ENCODE measurements at places on chromosomes 2 and 18. TPM values are rescaled to one million over a fixed set of nuclear protein-coding genes. Genes with fewer than 3 reads are reported as not detected.

DNA sequence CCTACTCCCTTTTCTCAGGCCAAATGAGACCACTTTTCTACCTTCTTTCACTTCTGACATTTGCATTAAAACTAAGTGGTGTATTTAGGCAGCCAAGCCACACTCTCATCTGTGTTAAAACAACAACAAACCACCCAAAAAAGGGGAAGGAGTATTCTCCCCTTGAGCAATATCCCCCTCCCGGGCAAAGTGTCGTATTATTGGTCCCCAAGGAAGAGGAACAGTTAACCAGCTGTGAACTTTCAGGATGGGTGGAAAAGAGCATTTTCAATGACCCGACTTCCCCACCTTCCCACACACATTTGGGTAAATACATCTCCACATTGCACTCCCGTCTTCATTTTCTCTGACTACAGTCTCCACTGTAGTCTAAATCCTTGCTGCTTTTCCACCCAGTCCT is 44.3 kb downstream of the FEZ2 start:
- H3K36me3 ChIP-seq, result peaks cover 7% of the 10 kb centered on the region
- no peak overlapping the region for H3K4me3 ChIP-seq
- H3K27ac ChIP-seq, result no peak overlapping the region
- H3K4me1 ChIP-seq, result peaks cover 16% of the 10 kb centered on the region
- H3K27me3 ChIP-seq, result no peaks in the 10 kb centered on the region
- DNase-seq, result no peak

Gene GALR1
- total RNA-seq, result not detected

- H3K36me3 ChIP-seq, result no peaks in the 10 kb centered on the region
- H3K27me3 ChIP-seq, result no peaks in the 10 kb centered on the region
- no peak overlapping the region for H3K4me3 ChIP-seq
- DNase-seq, result no peak
- no peak overlapping the region for H3K27ac ChIP-seq
Measured at GRCh38 chr18:22538426-22538825, 120.7 kb upstream of the CTAGE1 start.

DNA sequence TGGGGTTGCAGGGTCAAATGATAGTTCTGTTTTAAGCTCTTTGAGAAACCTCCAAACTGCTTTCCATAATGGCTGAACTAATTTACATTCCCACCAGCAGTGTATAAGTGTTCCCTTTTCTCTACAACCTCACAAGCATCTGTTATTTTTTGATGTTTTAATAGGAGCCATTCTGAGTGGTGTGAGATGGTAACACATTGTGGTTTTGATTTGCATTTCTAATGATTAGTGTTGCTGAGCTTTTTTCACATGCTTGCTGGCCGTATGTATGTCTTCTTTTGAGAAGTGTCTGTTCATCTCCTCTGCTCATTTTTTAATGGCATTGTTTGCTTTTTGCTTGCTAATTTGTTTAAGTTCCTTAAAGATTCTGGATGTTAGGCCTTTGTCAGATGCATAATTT is 107.7 kb downstream of the PDE11A start:
- no peaks in the 10 kb centered on the region for H3K4me1 ChIP-seq
- no peak overlapping the region for H3K27ac ChIP-seq
- no peaks in the 10 kb centered on the region for H3K36me3 ChIP-seq
- DNase-seq, result no peak

- peak overlapping the region; percentile 66 for H3K27ac ChIP-seq
- peaks cover 3% of the 10 kb centered on the region for H3K36me3 ChIP-seq
- no peaks in the 10 kb centered on the region for H3K27me3 ChIP-seq
- no peak overlapping the region for H3K4me3 ChIP-seq
- H3K4me1 ChIP-seq, result peaks cover 40% of the 10 kb centered on the region
- DNase-seq, result no peak
Measured at GRCh38 chr2:66523377-66523969, 88.5 kb downstream of the MEIS1 start.

Gene ZNF385B
- 3.0 TPM for total RNA-seq

GRCh38 chr2:227472265-227473121 is 537 bp downstream of the AGFG1 start:
- no peaks in the 10 kb centered on the region for H3K36me3 ChIP-seq
- peak overlapping the region; percentile 85 for H3K4me3 ChIP-seq
- H3K4me1 ChIP-seq, result peaks cover 8% of the 10 kb centered on the region
- DNase-seq, result peak; percentile 57

Gene REEP1
- total RNA-seq, result 14.6 TPM

DNA sequence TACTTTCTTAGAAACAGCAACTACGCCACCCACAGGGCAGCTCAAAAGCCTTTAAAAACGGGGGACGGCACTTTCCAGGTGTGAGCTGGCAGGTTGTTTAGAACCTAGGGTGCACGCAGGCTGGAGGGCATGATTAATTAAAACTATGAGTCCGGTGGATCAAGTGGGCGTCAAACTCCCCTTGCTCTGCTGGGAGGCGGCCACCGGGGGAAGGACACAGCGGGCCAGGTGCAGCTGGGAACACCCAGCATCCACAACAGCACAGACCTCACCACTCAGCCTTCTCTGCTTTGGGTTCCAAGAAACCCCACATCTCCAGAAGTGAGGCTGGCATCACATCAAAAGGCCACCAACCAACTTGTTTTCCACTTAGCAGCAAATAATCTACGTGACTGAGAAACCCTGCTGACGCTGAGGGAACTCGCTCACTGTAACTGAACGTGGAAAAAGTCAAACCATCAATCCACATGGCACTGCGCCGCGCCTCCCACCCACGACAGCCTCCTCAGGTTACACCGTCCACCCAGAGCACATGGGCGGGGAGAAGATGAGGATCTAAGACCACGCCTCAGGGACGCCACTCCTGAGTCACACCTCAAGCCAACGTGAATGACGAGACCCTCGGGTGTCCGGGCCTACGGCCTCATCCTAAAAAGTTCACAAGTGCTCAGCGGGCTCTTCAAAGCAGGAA is 118.2 kb downstream of the ZNF516 start:
- no peak overlapping the region for H3K4me3 ChIP-seq
- no peak for DNase-seq
- H3K27me3 ChIP-seq, result no peaks in the 10 kb centered on the region

GRCh38 chr18:48534364-48534763 is 4.5 kb upstream of the CTIF start:
- no peaks in the 10 kb centered on the region for H3K4me1 ChIP-seq
- H3K27me3 ChIP-seq, result no peaks in the 10 kb centered on the region
- H3K27ac ChIP-seq, result no peak overlapping the region
- H3K36me3 ChIP-seq, result no peaks in the 10 kb centered on the region
- H3K4me3 ChIP-seq, result no peak overlapping the region

DNA sequence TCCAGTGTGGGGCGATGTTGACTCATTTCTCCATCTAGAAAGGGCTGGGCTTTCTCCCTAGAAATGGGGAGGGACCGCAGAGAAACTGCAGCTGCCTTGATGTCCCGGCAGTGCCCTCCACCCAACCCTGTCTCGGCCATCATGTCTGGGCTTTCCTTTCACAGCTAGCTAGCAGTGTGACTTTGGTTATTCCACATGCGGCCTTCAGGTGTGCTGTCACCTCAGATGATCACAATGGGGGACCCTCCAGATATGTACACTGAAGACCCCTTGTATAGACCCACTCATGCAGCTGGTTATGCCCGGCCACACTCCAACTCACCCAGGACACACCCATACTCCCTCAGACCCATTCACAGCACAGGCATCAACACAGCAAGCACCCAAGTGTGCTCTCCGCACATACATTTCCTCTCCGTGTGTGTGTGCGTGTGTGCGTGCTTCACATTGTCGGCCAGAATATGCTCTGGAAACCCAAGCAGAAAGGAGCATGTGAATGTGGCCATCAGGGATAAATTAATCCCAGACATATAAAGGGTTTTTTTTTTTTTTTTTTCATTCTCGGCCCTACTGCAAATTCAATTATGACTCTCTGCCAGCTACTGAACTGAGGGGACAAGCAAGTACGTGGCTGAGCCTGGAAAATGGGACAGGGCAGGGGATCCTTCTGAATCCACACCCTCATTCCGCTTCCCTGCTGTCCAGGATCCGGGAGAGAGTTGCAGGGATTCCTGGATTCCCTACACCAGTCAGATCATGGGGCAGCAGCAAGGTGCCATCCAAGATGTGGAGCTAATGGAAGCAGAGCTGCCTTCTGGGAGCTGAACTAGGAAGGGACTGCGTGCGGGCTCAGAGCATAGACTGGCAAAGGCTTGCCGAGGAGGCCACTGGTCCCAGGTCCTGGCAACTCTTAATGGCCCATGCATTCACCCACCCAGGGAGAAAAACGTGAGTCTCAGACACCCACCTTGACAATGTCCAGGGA is 240.2 kb downstream of the DYSF start:
- H3K4me3 ChIP-seq, result no peak overlapping the region
- H3K27me3 ChIP-seq, result no peaks in the 10 kb centered on the region
- peaks cover 18% of the 10 kb centered on the region for H3K4me1 ChIP-seq
- DNase-seq, result no peak
- no peak overlapping the region for H3K27ac ChIP-seq

Gene MC2R
- not detected for total RNA-seq

DNA sequence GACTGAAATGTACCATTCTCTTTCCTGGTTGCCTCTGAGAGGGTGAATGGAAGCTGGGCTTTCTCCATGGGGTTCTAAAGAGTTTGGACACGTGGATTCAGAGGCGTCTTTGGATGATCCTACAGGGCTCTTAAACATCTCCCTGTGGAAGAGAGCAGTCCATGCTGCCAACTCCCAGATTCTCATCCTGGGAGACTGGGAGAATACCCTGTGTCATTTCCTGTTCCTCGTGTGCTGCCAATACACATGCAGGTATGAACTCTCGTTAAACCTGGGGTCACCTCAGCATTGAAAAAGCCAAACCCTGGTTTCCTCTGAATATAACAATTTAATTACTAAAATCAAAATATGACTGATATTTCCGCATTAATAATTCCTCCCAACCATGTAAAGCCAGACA is 73.3 kb upstream of the NT5C1B start:
- H3K4me3 ChIP-seq, result no peak overlapping the region
- no peak for DNase-seq
- no peaks in the 10 kb centered on the region for H3K27me3 ChIP-seq
- H3K36me3 ChIP-seq, result no peaks in the 10 kb centered on the region

DNA sequence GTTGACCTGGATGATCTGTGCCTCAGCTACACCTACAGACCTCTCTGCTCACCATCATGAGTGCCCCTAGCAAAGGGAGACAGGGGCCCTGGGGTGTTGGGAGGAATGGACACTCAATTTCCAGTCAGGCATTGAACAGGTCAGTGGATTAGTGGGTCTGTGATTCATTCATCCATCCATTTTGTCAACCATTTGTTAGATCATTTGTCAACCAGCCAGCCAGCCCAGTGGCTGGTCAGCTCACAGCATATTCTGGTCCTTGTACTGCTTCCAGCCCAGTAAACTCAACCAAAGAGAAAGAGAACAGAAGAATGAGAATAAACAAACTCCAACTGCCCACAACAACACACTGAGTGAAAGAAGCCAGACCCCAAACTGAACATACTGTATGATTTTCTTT is 4.6 kb upstream of the KLF11 start:
- H3K4me3 ChIP-seq, result no peak overlapping the region
- DNase-seq, result no peak
- H3K27me3 ChIP-seq, result no peaks in the 10 kb centered on the region
- no peaks in the 10 kb centered on the region for H3K36me3 ChIP-seq
- no peak overlapping the region for H3K27ac ChIP-seq

- peaks cover 9% of the 10 kb centered on the region for H3K4me1 ChIP-seq
- no peaks in the 10 kb centered on the region for H3K36me3 ChIP-seq
- no peak for DNase-seq
- H3K27ac ChIP-seq, result no peak overlapping the region
Measured at GRCh38 chr2:179936141-179936540, 71.0 kb downstream of the CWC22 start.

- no peaks in the 10 kb centered on the region for H3K36me3 ChIP-seq
- no peak overlapping the region for H3K27ac ChIP-seq
- no peaks in the 10 kb centered on the region for H3K27me3 ChIP-seq
Measured at GRCh38 chr2:143083636-143084035, 45.6 kb upstream of the ARHGAP15 start.

Gene ACADL
- 0.45 TPM for total RNA-seq

GRCh38 chr2:1681323-1682180 is 62.8 kb downstream of the PXDN start:
- no peak for DNase-seq
- no peaks in the 10 kb centered on the region for H3K27me3 ChIP-seq
- H3K4me1 ChIP-seq, result no peaks in the 10 kb centered on the region
- H3K36me3 ChIP-seq, result peaks cover 16% of the 10 kb centered on the region
- H3K4me3 ChIP-seq, result no peak overlapping the region
- no peak overlapping the region for H3K27ac ChIP-seq

DNA sequence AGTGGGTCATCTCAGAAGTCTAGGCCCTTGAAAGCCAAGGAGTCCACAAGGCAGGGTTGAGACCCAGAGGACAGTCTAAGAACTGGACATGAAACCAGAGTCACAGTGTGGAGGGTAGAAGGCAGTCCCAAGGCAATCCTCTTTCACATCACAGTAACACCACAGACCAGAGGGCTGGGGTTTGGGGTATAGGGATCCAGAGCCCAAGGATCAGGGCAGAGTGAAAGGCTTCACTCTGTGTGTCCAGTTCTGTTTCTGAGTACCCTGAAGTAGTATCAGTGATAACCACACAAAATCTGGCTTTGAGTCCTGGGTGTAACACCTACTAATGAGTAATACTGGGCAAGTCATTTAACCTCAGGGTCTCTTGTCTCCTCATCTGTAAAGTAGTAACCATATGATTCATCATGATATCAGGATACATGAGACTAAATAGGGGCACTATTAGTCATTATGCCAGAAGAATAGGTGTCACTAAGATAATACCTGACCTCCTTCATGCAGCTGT is 91.0 kb downstream of the ICA1L start:
- H3K4me1 ChIP-seq, result no peaks in the 10 kb centered on the region
- no peaks in the 10 kb centered on the region for H3K27me3 ChIP-seq
- DNase-seq, result no peak
- H3K27ac ChIP-seq, result no peak overlapping the region

DNA sequence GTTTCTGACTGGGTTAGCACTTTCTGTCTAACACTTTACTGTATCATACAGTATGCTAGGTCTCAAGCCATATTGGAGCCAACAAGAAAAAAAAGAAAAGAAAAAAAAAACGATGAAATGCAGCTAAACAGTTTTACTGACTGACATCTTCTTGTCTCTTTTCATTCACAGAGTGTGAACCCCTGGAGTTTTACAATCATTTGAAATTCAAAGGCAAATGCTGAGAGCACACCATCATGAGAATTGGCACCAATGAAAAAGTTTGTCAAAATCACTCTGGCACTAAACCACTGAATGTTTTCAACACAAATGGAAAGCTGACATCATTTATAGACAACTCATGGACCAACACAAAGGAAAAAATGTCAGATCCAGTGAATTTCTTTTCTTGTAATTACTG is 513.3 kb downstream of the LRRTM4 start:
- H3K4me3 ChIP-seq, result no peak overlapping the region
- H3K36me3 ChIP-seq, result no peaks in the 10 kb centered on the region
- no peak overlapping the region for H3K27ac ChIP-seq
- DNase-seq, result no peak

DNA sequence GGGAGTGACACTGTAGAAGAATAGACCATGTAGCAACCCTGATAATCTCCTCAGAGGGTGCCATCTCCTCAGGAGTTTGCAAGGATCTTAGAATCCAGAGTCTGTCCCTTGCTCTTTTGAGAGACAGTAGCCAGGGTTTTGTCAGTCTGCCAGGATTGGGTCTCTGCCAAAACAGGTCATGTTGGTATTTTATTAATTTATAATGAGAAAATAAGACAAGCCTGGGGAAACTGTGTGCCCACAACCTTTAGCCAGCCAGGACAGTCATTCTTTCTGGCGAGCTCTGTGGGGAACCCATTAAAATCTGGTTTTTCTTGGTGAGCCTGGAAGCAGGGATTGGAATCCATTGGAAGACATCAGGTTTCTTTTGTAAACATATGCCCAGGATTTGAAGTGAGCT is 78.6 kb downstream of the PTPRM start:
- no peak overlapping the region for H3K4me3 ChIP-seq
- no peak for DNase-seq
- no peaks in the 10 kb centered on the region for H3K36me3 ChIP-seq
- peaks cover 4% of the 10 kb centered on the region for H3K4me1 ChIP-seq
- no peak overlapping the region for H3K27ac ChIP-seq

All from cardiac muscle cell (in vitro differentiated cells and primary cell).